Nephron progenitor cell (in vitro differentiated cells): ENCODE measurements at places on chromosomes 7 and 10.

GRCh38 chr7:43155636-43156035, 43.2 kb downstream of the HECW1 start:
- no peaks in the 10 kb centered on the region for H3K27me3 ChIP-seq
- H3K36me3 ChIP-seq = no peaks in the 10 kb centered on the region
- H3K4me3 ChIP-seq = no peak overlapping the region
- no peaks in the 10 kb centered on the region for H3K4me1 ChIP-seq

DNA sequence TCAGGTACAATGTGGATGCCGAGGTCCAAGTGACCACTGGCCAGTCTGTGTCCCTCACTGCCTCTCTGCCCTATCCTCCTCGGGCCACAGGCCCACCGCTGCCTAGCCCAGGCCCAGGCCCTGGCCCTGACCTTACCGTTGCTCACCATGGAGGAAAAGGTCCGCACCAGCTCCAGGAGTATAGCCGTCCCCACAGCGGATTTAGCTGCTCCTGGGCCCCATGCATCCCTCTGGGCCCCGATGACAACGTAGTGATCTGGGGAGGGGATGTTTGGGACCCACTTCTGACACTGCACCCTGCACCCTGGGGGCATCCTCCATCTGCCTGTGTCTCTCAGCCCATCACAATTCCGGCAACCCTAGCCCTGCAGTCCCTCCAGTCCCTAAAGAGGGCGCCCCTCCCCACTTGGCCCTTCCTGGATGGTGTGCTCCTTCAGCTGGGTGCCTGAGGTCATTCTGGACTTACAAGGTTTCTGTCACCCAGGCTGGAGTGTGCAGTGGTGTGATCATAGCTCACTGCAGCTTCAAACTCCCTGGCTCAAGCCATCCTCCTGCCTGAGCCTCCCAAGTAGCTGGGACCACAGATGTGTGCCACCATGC, 12.1 kb downstream of the TFR2 start:
- peak overlapping the region; percentile 59 for H3K27ac ChIP-seq
- peaks cover 56% of the 10 kb centered on the region for H3K27me3 ChIP-seq
- no peak overlapping the region for H3K4me3 ChIP-seq
- peak; percentile 51 for DNase-seq
- no peaks in the 10 kb centered on the region for H3K36me3 ChIP-seq

- H3K27me3 ChIP-seq = peaks cover 2% of the 10 kb centered on the region
- H3K4me3 ChIP-seq = no peak overlapping the region
- no peak for DNase-seq
- H3K27ac ChIP-seq = no peak overlapping the region
Observed at GRCh38 chr7:146129296-146129695, 12.7 kb downstream of the CNTNAP2 start.

DNA sequence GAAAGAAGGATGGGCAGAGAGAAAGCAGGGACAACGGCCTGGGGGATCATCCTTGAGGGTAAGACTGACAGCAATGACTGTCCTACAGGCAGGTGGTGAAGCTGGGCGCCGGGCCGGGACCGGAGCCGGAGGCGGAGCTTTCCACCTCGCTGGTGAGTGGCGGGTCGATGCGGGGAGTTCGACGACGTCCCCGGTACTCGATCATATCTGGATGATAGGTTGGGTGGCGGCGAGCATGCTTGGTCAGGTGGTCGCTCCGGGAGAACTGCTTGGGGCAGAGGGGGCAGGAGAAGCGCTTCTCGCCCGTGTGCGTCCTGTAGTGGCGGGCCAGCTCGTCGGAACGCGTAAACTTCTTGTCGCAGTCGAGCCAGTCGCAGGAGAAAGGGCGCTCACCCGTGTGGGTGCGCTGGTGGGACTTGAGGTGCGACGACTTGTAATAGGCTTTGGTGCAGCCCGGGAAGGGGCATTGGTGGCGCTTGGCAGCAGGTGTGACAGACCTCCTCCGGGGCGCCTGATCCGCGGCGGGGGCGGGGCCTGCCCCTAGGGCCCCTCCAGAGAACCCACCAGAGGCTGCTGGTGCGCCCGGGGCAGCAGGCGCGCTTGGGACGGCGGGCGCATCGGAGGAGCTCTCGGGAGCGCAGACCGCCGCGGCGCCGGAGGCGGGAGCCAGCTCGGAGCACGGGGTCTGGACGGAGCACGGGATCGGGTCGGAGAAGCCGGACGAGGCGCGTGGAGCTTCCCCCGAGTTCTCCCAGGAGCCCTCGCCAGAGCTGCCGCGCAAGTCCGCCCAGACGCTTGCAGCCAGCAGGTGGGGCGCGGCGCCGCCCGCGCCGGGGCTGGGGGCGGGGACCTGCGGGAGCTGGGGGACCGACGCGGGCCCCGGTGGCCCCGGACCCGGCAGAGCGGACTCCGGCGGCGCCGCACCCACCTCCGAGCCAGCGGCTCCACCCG, 752 bp downstream of the KLF14 start:
- peak overlapping the region; percentile 78 for H3K4me3 ChIP-seq
- H3K4me1 ChIP-seq = peaks cover 6% of the 10 kb centered on the region
- peaks cover 21% of the 10 kb centered on the region for H3K36me3 ChIP-seq
- no peak overlapping the region for H3K27ac ChIP-seq
- peaks cover 94% of the 10 kb centered on the region for H3K27me3 ChIP-seq

DNA sequence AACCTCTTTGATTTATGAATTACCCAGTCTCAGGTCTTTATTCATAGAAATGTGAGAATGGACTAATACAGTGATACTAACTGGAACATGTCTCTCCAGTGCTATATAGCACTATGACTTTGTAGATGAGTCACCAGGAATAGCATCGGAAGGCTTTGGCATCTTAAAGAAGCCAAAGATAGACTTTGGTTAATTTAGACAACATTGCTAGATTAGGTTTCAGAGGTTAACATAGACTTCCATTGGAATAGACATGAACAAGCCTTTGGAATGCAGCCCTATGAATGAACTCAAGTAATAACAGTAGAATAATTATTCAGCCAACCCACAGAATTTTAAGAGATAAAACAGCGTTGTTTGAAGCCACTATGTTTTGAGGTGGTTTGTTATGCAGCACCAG, 169.2 kb downstream of the HGF start:
- no peaks in the 10 kb centered on the region for H3K4me1 ChIP-seq
- H3K36me3 ChIP-seq = no peaks in the 10 kb centered on the region
- no peak for DNase-seq
- H3K27ac ChIP-seq = no peak overlapping the region

DNA sequence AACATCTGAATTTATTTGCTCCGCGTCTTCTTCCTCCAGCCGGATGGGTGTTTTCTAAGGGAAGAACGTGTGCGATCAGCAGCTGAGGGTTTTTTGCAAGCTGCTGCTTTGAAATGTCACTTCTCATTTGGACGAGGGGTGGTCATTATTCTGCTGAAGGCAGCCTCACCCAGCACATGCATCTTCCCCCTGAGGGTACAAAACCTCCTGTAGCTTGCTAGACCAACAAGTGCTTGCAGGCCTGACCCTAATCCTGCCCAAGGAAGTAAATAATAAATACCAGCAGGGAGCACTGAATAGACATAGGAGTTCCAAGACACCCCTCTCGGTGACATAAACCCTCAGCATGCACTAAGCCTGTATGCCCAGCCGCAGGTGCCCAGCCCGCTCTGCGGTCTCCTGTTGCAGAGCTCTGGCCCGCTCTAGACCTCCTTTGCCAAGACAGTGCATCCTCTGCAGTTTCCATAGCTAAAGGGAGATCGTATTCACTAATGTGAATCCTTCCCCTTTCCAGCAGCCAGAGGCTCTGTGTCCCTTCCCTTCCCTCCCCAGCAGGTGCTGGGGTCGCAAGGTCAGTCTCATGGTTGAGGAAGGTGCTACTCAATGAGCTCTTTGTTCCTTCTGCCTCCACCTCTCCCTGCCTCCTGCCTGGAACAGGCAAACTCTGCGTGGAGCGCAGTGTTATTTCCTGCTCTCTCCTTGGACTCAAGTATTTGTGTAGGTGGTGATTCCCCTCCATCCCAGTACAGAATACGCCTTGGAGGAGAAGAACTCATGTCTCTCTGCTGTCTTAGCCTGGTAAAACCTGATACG, 36.6 kb downstream of the SBDS start:
- H3K27me3 ChIP-seq = no peaks in the 10 kb centered on the region
- peaks cover 36% of the 10 kb centered on the region for H3K36me3 ChIP-seq
- no peaks in the 10 kb centered on the region for H3K4me1 ChIP-seq
- H3K27ac ChIP-seq = peak overlapping the region; percentile 85

- H3K4me3 ChIP-seq = no peak overlapping the region
- H3K4me1 ChIP-seq = no peaks in the 10 kb centered on the region
- no peak for DNase-seq
- peaks cover 49% of the 10 kb centered on the region for H3K27me3 ChIP-seq
Observed at GRCh38 chr7:107668296-107668695, 7.7 kb downstream of the SLC26A4 start.

- no peak overlapping the region for H3K4me3 ChIP-seq
- no peak for DNase-seq
- no peak overlapping the region for H3K27ac ChIP-seq
- H3K4me1 ChIP-seq = no peaks in the 10 kb centered on the region
Observed at GRCh38 chr7:118352867-118353453, 128.5 kb downstream of the ANKRD7 start.

GRCh38 chr10:43361547-43362190, 9.8 kb upstream of the FXYD4 start:
- peaks cover 19% of the 10 kb centered on the region for H3K27me3 ChIP-seq
- H3K36me3 ChIP-seq = no peaks in the 10 kb centered on the region
- peak overlapping the region; percentile 89 for H3K4me3 ChIP-seq
- no peak for DNase-seq
- no peak overlapping the region for H3K27ac ChIP-seq

DNA sequence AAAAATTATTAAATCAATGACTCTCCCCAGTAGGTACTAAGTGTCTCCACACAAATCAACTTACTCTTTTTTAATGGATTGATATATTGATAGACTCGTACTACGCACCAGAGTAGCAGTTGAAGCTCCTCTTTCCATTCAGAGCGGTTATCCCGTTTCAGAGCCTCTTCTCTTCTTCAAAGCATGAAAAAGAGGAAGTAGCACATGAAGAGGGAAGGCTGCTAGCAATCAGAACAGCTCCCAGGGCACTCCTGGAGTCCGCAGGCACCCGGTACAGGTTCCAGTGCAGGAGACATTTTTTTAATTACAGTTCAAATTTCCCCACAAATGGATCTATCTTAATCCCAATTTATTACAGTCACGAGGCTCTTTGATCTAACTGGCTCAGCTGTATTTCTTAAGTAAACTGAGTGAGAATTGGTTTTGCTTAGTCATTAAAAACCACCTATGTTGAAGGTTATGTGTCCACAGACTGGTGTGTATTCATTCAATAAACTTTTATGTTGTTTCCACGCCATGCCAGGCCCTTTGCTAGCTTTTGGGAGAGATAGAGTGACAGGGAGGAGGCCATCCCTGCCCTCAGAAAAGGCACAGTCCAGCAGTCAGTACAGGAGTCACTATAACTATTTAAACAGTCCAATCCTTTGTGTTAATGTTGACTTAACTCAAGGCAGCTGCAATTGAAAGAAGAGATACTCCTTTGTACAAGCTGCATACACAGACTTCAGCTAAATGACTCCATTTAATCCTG, 32.1 kb upstream of the CALN1 start:
- peak overlapping the region; percentile 36 for H3K27ac ChIP-seq
- no peaks in the 10 kb centered on the region for H3K36me3 ChIP-seq
- H3K27me3 ChIP-seq = peaks cover 38% of the 10 kb centered on the region
- no peak for DNase-seq
- H3K4me3 ChIP-seq = no peak overlapping the region

GRCh38 chr10:85175635-85176034, 847.2 kb downstream of the CCSER2 start:
- no peaks in the 10 kb centered on the region for H3K36me3 ChIP-seq
- DNase-seq = no peak
- H3K27ac ChIP-seq = no peak overlapping the region
- peaks cover 4% of the 10 kb centered on the region for H3K27me3 ChIP-seq
- no peaks in the 10 kb centered on the region for H3K4me1 ChIP-seq

GRCh38 chr10:2873769-2874168, 193.6 kb upstream of the PFKP start:
- no peak for DNase-seq
- H3K27me3 ChIP-seq = peaks cover 9% of the 10 kb centered on the region
- no peaks in the 10 kb centered on the region for H3K36me3 ChIP-seq
- H3K27ac ChIP-seq = no peak overlapping the region
- no peak overlapping the region for H3K4me3 ChIP-seq
- H3K4me1 ChIP-seq = no peaks in the 10 kb centered on the region

DNA sequence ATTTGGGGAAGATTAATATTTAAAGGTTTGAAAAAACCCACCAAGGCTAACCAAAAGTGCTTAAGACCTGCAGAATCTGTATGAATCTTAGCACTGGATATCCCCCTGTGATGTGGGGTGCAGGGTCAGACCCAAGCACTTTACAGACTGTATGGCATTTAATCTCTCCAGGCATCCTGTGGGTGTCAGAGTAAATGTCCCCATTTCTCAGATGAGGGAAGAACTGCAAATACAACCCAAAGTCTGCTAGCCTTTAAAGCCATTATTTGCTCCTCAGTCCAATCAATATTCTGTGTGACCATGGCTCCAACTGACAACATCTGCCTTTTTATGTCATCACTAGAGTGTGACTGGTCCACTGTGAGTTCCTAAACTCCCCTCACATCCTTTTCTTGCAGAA, 10.0 kb upstream of the MBL2 start:
- peaks cover 9% of the 10 kb centered on the region for H3K4me1 ChIP-seq
- no peak overlapping the region for H3K4me3 ChIP-seq
- no peaks in the 10 kb centered on the region for H3K36me3 ChIP-seq
- no peak overlapping the region for H3K27ac ChIP-seq
- no peak for DNase-seq
- H3K27me3 ChIP-seq = no peaks in the 10 kb centered on the region

GRCh38 chr10:88027570-88027969, 164.1 kb downstream of the PTEN start:
- no peak overlapping the region for H3K27ac ChIP-seq
- no peak for DNase-seq
- no peaks in the 10 kb centered on the region for H3K36me3 ChIP-seq
- peaks cover 14% of the 10 kb centered on the region for H3K4me1 ChIP-seq

DNA sequence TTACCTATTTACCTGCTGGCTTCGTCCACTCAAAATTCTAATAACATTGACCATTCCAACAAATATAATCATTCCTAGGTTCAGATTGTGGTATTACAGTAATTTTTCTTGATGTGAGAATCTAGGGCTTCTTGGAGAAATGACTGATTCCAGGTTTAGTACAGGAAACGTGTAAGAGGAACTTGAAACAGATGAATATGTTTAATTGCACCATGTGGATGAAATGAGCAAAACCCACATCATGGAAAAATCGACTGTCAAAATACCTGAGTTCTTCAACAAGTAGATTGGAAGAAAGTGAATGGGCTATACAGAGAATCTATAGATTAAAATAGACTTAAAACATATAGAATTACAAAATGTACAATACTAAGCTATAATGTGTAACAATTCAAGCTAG, 24.9 kb upstream of the OR9A4 start:
- no peak overlapping the region for H3K4me3 ChIP-seq
- H3K4me1 ChIP-seq = no peaks in the 10 kb centered on the region
- H3K27me3 ChIP-seq = peaks cover 3% of the 10 kb centered on the region
- no peak overlapping the region for H3K27ac ChIP-seq
- DNase-seq = no peak

GRCh38 chr7:38327637-38328036, 54.2 kb upstream of the TARP start:
- H3K27me3 ChIP-seq = peaks cover 5% of the 10 kb centered on the region
- no peaks in the 10 kb centered on the region for H3K36me3 ChIP-seq
- H3K4me3 ChIP-seq = no peak overlapping the region
- no peak for DNase-seq
